A172 (cell line): ENCODE measurements at places on chromosomes 6 and 20. TPM values are rescaled to one million over a fixed set of nuclear protein-coding genes. Genes with fewer than 3 reads are reported as not detected.

Gene SNAP25
- 0.12 TPM in 1 of 2 replicates, not detected in the other for total RNA-seq

Gene FGD2
- not detected in 2 replicates for total RNA-seq

Gene SCRT2
- total RNA-seq = not detected in 2 replicates

Gene RNF182
- 10.6 and 13.0 TPM in 2 replicates for total RNA-seq

Gene TMEM30A
- total RNA-seq = 122 and 133 TPM in 2 replicates

Gene SLC24A3
- total RNA-seq = not detected in 2 replicates

Gene PTCRA
- not detected in 2 replicates for total RNA-seq

Gene OCSTAMP
- not detected in 2 replicates for total RNA-seq

Gene ALDH8A1
- 0.69 and 0.77 TPM in 2 replicates for total RNA-seq

Gene SMLR1
- total RNA-seq = not detected in 2 replicates

Gene IL17F
- total RNA-seq = not detected in 2 replicates

Gene CST9L
- total RNA-seq = not detected in 2 replicates

Gene PEX7
- total RNA-seq = 9.4 and 11.6 TPM in 2 replicates

Gene MRPL14
- total RNA-seq = 136 and 149 TPM in 2 replicates

Gene TGM2
- total RNA-seq = 13.9 and 27.0 TPM in 2 replicates

Gene PAK5
- not detected in 2 replicates for total RNA-seq

Gene MLN
- not detected in 2 replicates for total RNA-seq

Gene FAM184A
- 3.1 and 4.6 TPM in 2 replicates for total RNA-seq

Gene CCN6
- total RNA-seq = not detected in 2 replicates

Gene OPN5
- total RNA-seq = not detected in 2 replicates

Gene BRPF3
- 8.6 and 11.1 TPM in 2 replicates for total RNA-seq

Gene REM1
- total RNA-seq = not detected in 2 replicates

Gene SLC35B3
- 11.2 and 18.7 TPM in 2 replicates for total RNA-seq

Gene RHAG
- not detected in 2 replicates for total RNA-seq

Gene PNLDC1
- total RNA-seq = not detected in 2 replicates

Gene GHRH
- not detected in 2 replicates for total RNA-seq
